GM12892 (cell line): ENCODE measurements at places on chromosomes 3 and 15.

GRCh38 chr3:69079269-69080159, 651 bp downstream of the UBA3 start:
- DNase-seq, result no peak

GRCh38 chr3:194001-194400, 2.6 kb upstream of the CHL1 start:
- no peak for DNase-seq

DNA sequence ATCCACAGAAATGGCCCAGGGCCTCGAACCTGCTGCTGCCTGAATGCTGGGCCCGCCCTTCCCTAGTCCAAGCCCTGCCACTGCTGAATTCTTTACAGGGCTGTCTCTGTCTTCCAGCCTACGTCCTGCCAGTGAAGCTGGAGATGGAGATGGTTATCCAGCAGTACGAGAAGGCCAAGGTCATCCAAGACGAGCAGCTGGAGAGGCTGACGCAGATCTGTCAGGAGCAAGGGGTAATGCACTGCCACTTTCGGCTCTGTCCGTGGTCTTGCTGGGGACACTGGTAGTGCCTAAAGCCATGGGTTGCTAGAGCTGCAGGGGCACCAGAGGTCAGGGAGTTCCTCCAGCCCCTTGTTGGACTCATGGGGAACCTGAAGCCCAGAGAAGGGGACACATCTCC, 115.7 kb downstream of the TMEM266 start:
- no peak for DNase-seq

GRCh38 chr3:118978393-118978758, 56.3 kb downstream of the IGSF11 start:
- DNase-seq, result no peak

GRCh38 chr15:38323895-38324294, 71.3 kb downstream of the SPRED1 start:
- no peak for DNase-seq

- DNase-seq, result no peak
Measured at GRCh38 chr15:47246317-47246716, 471.0 kb upstream of the SEMA6D start.
